ENCODE measurements at places on chromosomes 13 and 19. TPM values are rescaled to one million over a fixed set of nuclear protein-coding genes. Genes with fewer than 3 reads are reported as not detected.

Gene KLK15
- total RNA-seq: not detected

Gene DPRX
- not detected for total RNA-seq

Gene RABAC1
- 245 TPM for total RNA-seq

Gene SGCG
- not detected for total RNA-seq

Gene LHFPL6
- 14.8 TPM for total RNA-seq

Gene PET100
- total RNA-seq: 23.1 TPM

Gene RHPN2
- 2.8 TPM for total RNA-seq

Gene AMER2
- total RNA-seq: not detected

Gene PPAN
- 66.4 TPM for total RNA-seq

Gene TGFBR3L
- total RNA-seq: 7.5 TPM

Gene CKM
- not detected for total RNA-seq

Gene TYROBP
- total RNA-seq: not detected

Gene ZNF285
- 9.5 TPM for total RNA-seq

Gene MCEMP1
- total RNA-seq: not detected

Gene ZIC2
- not detected for total RNA-seq

Gene LILRA5
- not detected for total RNA-seq

Gene FXYD7
- not detected for total RNA-seq

Gene VSIG10L
- total RNA-seq: 0.62 TPM

Gene ZFR2
- total RNA-seq: not detected

Gene C19orf81
- not detected for total RNA-seq

Gene CLDN10
- not detected for total RNA-seq

Gene IL12RB1
- not detected for total RNA-seq

Gene ACER1
- not detected for total RNA-seq

Gene CATSPERD
- total RNA-seq: not detected

Gene C1QTNF9B
- not detected for total RNA-seq

Gene STOML3
- not detected for total RNA-seq

Gene IFNL2
- total RNA-seq: not detected

Gene PCSK4
- 1.1 TPM for total RNA-seq

Gene FFAR1
- total RNA-seq: not detected

Gene MYBPC2
- total RNA-seq: not detected

Gene SMIM17
- total RNA-seq: not detected

Gene HSPB6
- 0.15 TPM for total RNA-seq

Gene ITM2B
- total RNA-seq: 185 TPM

Gene KIR2DL4
- not detected for total RNA-seq

Gene FOSB
- total RNA-seq: 7.5 TPM

Gene MYH14
- total RNA-seq: 0.08 TPM

Gene ZBTB7A
- total RNA-seq: 59.7 TPM

Gene ADGRE1
- total RNA-seq: not detected

Gene CASP14
- total RNA-seq: 0.53 TPM

Gene CNFN
- 4.1 TPM for total RNA-seq

Gene KLK2
- total RNA-seq: not detected
